ENCODE measurements at places on chromosomes 4 and X.
A peak's percentile ranks its signal among the peaks of the same experiment; 100 is the strongest.

GRCh38 chrX:46991664-46992063 is 79.4 kb downstream of the JADE3 start:
- DNase-seq, result no peak

DNA sequence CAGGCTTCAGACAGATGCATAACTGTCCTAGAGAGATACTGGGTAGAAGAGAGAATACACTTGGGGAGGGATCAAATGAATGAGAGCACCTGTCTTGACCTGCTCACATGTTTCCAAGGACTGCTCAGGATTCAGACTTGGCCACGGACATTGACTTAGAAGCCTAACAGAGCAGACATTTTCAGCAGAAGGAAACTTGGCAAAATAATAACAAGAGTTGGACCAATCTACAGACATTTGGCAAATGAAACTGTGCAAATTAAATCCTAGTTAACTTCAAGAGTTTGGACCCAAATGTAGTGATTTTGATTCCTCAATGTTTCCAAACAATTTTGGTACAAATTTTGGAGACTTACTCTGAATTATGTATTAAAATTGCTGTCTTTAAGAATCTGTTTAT is 223.9 kb downstream of the CAMK2D start:
- no peak for DNase-seq

DNA sequence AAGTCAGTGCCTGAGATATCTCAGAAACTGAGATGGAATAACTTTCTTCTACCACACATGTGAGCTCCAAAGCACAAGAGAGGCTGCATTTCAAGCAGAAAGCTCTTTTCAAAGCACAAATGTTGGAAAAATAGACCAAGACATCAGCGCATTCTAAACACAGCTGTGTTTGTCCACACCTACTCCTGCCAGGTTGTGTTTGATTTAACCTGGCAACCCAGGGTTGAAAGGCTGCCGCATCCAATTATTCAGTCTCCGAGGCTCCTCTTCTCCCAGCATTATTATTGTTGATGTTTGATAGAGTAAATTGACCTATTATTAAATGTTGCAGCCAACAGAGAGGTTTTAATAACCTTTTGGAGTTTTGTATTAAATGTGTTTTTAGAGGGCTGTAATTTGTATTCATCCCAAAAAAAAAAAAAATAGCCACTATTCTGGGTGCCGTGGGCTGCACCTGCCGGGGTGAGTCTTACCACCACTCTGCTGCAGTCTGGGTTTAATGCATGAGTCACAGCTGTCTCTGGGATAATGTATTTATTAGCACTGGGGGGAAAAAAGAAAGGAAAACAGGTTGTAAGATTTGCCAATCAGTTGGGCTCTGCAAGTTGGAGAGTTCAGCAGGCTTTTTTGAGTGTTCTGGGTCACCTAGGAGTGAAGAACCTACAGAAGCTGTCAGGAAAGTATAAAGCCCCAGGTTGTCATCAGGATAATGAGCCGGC is 105.2 kb upstream of the NOCT start:
- DNase-seq, result no peak

- DNase-seq, result no peak
Measured at GRCh38 chr4:77022560-77023179, 53.1 kb downstream of the CCNI start.

GRCh38 chr4:132540797-132541196 is 608.3 kb upstream of the PCDH10 start:
- DNase-seq, result no peak

GRCh38 chrX:150548684-150549083 is 19.7 kb upstream of the MTM1 start:
- no peak for DNase-seq

GRCh38 chr4:18882468-18882867 is 860.9 kb upstream of the LCORL start:
- no peak for DNase-seq

GRCh38 chr4:143345356-143345755 is 8.7 kb downstream of the GAB1 start:
- no peak for DNase-seq

DNA sequence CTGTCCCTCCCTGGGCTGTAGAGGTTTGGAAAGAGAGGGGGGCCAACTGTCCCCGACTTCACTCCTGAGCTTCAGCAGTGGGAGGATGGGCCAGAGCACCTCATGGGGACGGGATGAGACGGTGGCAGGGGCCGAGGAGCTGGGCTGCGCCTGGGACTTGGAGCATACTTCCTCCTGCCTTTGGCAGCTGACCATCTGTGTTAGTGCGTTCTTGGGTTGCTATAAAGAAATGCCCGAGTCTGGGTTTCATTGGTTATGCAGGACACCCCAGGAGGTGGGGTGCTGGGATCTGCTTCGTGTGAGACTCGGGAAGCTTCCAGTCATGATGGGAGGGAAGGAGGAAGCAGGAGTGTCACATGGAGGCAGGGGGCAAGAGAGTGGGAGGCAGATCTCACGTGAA is 7.4 kb downstream of the PSAPL1 start:
- no peak for DNase-seq

- no peak for DNase-seq
Measured at GRCh38 chrX:79412166-79412565, 45.0 kb upstream of the ITM2A start.

GRCh38 chr4:174254613-174255012 is 28.9 kb downstream of the FBXO8 start:
- DNase-seq, result no peak

GRCh38 chr4:27062256-27062655 is 201.6 kb downstream of the STIM2 start:
- no peak for DNase-seq

DNA sequence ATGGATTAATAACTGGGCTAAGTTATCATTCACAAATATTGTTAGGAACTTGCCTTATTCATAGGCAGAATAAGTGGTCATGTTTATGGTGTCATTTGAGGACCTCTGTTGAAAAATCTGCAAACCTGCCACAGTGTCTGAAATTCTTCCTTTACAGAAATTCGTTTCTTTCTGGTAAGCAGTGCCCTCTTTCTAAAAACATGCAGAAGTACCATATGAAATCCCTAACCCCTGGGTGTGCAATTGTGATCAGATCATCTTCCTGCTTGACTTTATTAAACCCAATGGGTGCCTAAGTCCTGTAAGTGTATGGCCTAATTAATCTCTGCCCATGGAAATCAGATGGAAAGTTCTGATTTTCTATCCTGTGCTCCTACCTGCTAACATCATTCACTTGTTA is 4.4 kb upstream of the HTATSF1 start:
- DNase-seq, result no peak

- DNase-seq, result no peak
Measured at GRCh38 chrX:64204701-64205440, 637 bp downstream of the AMER1 start.

DNA sequence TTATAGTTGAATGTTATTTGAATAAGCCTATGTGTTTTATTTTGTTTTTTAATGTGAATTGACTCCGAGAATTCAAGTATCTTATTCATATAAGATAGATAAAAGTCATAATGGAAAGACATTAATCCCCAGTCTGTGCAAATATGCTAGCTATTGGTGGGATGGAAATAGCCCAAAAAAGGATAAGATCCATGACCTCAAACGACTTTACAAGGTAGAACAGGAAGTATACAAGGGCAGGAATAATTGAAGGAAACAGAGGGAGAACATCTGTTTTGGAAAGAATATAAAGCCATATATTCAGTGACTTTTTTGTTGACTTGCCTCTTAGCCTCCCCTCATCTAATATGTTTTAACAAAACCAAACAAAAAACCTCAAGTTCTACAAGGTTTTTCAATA is 9.0 kb downstream of the ABCE1 start:
- DNase-seq, result no peak

GRCh38 chrX:134600714-134601113 is 57.6 kb downstream of the PLAC1 start:
- DNase-seq, result no peak

DNA sequence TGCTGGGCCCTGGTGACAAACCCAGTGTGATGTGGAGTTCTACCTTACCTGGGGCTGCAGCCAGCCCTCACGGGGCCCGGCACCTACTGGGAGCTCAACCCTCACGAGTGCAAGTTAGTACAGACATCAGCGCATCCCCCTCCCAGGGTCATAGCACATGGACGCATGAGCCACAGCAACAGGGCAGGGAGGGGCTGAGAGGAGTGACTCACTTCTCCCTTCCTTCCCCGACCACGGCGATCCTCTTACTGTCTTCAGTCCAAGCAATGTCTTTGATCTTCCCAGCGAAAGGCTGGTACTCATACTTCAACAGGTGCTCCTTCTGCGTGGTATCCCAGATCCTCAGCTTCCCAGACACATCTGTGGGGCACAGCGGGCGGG is 17.8 kb downstream of the WDR1 start:
- no peak for DNase-seq

- DNase-seq, result no peak
Measured at GRCh38 chr4:183907871-183908683, 3.0 kb downstream of the STOX2 start.

DNA sequence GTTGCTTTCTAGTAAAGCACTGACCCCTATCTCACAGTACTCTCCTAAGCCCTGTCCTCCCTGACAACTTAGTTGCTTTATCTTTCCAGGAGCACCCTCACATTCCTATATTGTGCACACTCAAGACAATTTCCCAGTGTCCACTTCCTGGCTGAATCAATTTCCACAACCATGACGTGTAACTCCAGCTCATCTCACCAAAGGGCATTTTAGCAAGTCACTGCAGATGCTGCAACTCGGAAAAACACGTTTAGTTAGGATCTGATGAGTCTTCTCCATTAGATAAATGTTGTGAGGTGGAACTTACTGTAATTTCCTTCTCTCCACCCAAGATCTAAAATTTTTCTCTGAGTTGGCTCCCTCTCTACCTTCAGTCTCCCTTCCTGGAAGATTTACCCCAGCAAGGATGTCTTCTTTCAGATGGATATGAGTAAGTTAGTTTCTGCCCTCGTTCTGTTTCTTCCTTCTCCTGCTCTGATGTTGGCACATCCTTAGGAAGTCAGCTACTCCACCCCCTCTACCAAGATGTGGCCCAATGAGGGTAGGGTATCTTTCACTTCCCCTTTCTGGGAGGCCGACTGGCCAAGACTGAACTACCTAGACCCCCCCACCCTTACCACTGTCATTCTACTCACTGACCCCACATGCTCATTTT is 28.8 kb upstream of the IL13RA1 start:
- DNase-seq, result peak; percentile 29

- DNase-seq, result no peak
Measured at GRCh38 chr4:59102311-59102710, 1992.1 kb upstream of the IGFBP7 start.

DNA sequence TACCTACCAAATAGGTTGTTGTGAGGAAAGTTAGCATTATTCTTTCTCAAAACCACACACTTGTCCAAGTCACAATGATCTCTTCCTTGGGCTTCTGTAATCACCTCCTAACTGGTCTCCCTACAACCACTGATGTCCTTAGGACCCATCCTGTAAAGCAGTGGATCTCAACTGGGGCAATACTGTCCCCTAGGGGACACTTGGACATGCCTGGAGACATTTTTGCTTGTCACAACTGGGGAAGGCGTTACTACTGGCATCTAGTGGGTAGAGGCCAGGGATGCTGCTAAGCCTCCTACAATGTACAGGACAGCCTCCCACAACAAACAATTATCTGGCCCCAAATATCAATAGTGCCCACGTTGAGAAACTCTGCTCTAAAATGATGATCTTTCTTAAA is 118.7 kb upstream of the AP1S2 start:
- DNase-seq, result peak; percentile 33

DNA sequence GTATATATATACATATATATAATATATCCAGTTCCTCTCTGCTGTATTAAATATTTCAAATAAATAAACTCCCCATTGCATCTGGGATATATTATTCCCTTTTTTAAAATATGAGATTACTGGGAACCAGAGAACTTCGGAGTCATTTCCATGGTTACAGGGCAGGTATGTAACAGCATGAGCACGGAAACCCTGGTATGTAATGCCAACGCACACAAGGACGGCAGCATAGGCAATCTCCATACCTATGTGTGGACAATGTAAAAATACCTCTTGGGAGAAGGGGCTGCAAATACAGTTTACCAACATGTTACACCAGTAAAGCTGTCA is 62.8 kb downstream of the NUDT10 start:
- DNase-seq, result no peak

DNA sequence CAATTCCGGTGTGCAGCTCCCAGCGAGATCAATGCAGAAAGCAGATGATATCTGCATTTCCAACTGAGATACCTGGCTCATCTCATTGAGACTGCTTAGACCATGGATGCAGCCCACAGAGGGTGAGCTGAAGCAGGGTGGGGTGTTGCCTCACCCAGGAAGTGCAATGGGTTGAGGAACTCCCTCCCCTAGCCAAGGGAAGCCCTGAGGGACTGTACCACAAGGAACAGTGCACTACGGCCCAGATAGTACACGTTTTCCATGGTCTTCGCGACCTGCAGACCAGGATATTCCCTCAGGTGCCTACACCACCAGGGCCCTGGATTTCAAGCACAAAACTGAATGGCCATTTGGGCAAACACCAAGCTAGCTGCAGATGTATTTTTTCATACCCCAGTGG is 150.0 kb downstream of the TET2 start:
- DNase-seq, result no peak

- no peak for DNase-seq
Measured at GRCh38 chrX:19793471-19793870, 93.9 kb downstream of the SH3KBP1 start.

DNA sequence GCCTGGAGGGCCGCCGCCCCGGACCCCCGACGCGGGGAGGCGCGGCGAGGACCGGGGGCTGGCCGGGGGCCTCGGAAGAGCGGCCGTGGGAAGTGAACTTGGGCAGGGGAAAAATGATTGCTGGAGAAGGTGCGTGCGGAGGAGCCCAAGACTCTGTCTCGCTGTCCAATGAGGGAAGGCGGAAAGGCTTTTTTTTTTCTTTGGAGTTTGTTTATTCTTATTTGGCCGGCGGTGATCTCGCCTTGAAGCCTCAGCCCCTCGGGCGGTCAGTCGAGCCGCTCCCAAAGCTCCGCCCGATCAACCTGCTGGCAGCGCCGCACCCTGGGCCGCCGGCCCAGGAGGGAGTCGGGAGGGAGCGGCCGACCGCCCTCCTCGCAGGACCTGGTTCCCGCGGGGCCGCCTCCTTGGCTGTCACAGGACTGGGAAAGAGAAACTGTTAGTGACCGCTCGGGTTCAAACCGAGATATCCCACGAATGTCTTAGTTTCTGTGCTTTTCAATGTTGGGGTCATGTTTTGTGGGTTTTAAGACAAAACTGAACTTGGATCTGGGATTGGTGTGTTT is 2.5 kb downstream of the CPEB2 start:
- DNase-seq, result peak; percentile 63

GRCh38 chr4:57053508-57053907 is 56.7 kb downstream of the IGFBP7 start:
- no peak for DNase-seq

DNA sequence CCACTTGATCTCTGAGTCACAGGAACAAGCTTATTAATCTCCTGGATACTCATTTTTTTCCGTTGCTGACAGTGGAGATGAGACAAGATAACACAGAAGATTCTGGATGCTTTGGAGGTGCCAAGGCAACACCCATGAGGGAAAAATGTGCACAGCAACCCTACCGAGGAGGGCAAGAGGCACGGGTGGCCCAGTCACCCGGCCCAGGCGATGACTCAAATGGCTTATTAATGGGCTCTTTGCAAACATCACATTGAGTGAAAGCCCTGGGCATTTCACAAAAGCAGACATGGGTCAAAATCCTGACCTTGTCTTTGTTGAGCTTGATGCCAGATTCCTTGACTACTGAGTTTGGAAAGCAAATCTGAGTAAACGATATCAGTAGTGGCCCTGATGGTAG is 315.1 kb downstream of the STK32B start:
- no peak for DNase-seq

GRCh38 chrX:29215251-29215650 is 628.0 kb downstream of the IL1RAPL1 start:
- DNase-seq, result no peak

- no peak for DNase-seq
Measured at GRCh38 chr4:185311113-185311888, 84.4 kb downstream of the LRP2BP start.

- no peak for DNase-seq
Measured at GRCh38 chrX:140249088-140249487, 255.8 kb downstream of the SOX3 start.
